ENCODE measurements at places on chromosomes 11 and 22.

GRCh38 chr22:48299801-48300200 lies 1527.9 kb downstream of the BRD1 start:
- DNase-seq = no peak

GRCh38 chr11:120908461-120909181 lies 115.3 kb upstream of the TBCEL start:
- DNase-seq = no peak

GRCh38 chr11:17354601-17354991 lies 3.0 kb downstream of the NCR3LG1 start:
- peak; percentile 37 for DNase-seq

- no peak for DNase-seq
These were observed 11.4 kb downstream of the UCP2 start for GRCh38 chr11:73971175-73971719.

GRCh38 chr11:82267186-82267585 lies 466.5 kb downstream of the FAM181B start:
- no peak for DNase-seq

DNA sequence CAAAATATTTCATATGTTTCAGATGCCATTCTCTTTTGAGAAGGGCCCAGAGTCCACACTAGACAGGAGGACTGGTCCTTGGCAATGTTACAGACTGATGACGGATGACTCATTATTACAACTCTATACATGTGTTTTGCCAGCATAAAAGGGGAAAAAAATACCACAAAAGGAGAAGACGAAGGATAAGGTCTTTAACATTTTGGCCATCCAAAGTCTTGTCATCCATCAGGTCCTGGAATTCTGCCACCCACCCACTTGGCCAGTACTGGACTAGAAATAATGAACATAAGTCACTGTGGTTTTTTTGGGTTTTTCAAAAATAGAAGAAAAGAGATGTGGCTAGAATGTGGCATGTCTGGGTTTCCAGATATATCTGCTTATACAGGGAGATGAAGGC lies 57.7 kb upstream of the BDNF start:
- peak; percentile 22 for DNase-seq

DNA sequence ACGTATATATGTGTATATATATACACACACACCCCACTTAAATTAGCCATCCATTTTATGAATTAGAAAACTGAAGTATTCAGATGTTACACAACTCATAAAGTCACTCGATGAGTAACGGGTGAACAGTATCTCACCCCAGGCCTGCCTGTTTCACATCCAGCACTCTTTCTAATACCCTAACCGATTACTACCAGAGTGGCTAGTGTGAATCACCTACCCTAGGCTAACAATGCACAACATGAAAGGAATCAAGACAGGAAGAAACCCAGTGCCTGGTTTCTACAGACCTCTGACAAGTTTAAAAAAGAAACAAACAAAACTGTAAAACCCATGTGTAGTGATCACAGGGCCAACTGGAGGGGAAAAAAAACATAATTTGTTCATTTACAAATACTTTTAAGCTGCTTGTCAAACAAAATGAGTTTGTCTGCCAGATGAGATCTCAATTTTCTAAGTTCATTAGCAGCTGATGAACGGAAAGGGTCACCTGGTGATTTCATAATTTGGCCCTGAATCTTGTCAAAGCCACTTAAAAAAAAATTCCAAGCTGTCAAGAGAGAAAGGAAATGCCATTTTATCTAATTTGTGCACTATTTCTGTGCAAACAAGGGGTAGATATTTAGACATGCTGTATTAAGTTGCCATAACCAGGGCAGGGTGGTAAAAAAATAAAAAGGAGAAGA lies 134.8 kb downstream of the LARGE1 start:
- DNase-seq = no peak

DNA sequence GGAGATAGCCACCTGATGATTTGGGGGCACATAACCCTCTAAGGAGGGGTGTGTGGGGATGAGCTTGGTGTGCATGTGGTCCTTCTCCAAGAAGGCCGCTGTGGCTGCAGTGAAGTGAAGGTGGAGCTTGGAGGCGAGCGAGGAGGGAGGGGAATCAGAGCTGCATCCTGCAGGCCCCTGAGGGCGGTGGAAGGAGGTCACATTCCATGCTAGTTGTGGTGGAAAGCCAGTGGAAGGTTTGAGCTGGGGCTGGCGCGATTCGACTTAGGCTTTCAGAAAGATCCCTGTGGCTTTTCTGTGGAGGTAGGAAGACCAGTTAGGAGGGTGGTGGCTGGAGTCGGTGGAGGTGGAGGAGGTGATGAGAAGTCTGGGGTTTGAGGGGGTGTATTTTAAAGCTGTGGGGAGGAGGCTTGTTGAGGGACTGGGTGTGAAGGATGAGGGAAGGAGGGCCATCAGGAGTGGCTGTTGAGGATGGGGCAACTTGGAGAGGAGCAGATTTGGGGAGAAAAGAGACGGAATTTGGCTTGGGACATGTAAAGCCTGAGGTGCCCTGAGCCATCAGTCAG lies 62.0 kb downstream of the TBC1D22A start:
- DNase-seq = no peak

DNA sequence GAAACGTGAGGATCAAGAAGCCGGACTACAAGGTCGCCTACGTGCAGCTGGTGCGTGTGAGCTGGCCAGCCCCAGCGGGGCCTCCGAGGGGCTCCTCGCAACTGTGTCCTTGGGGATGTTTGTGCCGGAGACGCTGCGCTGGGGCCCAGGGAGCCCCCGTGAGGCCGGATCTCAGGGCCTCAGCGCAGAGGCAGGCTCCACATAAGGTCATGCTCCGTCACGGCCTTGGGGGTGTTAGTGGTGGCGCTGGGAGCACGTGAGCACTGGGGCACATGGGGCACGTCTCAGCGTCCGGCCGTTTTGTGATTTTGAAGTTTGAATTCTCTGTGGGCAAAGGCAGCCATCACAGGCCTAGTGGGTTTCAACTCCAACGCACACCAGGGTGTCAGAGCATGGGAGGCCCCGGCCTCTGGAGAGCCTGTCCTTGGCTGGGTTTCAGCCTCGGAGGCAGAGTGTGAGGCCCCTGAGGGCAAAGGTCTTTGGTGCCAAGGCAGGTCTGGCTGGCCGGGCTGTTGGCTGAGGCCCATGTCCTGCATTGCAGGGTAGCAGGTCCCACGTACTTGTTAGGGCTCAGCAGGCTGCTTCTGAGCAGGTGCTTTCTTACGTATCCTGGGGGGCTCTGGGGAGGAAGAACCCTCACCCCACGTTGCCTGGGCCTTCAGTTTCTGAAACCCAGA lies 5.8 kb downstream of the MRPL23 start:
- no peak for DNase-seq

- no peak for DNase-seq
These were observed 727.1 kb downstream of the METTL15 start for GRCh38 chr11:28835317-28835716.

DNA sequence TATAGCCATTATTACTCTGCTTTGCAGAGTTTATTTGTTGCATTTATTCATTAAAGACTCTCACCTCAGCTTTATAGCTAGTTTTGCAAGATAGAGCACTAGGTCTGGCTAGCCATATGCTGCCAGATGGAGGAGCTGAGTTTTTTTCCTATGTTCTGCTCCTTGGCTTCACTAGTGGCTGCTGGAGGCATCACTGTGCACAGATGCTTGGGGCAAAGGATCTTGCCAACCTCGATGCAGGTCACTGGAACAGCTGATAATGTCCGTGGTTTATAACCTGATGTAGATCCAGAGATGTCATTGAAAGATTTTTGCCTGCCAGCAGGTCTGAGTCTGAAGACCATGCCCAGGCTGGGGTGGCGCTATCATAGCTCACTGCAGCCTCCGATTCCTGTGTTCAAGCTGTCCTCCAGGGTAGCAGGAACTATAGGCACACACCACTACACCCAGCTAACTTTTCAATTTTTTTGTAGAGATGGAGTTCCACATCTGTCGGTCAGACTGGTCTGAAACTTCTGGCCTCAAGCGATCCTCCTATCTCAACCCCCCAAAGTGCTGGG lies 63.2 kb downstream of the PACS1 start:
- DNase-seq = no peak

GRCh38 chr22:38900677-38901076 lies 28.7 kb upstream of the CBX6 start:
- DNase-seq = no peak

DNA sequence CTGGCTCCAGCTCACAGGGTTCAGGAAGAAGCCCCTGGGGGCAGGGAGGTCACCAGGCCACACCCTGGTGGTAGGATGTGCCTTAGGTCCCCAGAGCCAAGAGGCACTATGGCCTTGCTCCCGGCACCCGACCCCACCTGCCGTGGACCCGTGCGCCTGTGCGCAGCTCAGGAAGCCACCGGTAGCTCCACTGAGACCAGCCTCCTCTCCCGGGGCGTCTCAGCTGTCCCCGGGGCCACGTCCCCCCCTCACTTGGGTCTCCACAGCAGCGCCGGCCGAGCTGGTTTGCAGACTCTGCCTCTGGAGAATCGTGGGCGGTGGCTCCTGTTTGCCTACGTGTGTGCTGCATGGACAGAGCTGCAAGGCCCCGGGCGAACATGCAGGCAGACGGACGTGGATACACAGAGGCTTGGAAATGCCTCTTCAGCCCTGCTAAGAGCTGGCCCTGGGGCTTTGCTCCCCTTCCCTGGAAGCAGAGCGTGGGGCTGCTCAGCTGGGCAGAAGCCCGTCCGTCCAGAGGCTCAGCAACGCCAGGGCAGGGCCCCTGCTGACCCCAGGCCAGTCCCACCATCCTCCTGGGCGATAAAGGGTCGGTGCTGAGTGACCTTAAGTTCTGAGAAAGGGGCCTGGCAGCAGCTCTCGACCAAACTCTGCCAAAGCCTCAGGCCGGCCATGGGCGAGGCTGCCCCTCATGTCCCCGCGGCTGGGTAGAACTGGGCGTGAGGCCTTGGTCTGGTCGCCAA lies 15.3 kb upstream of the MUC5B start:
- DNase-seq = peak; percentile 11

- DNase-seq = no peak
These were observed 18.4 kb upstream of the ST3GAL4 start for GRCh38 chr11:126337126-126337473.

DNA sequence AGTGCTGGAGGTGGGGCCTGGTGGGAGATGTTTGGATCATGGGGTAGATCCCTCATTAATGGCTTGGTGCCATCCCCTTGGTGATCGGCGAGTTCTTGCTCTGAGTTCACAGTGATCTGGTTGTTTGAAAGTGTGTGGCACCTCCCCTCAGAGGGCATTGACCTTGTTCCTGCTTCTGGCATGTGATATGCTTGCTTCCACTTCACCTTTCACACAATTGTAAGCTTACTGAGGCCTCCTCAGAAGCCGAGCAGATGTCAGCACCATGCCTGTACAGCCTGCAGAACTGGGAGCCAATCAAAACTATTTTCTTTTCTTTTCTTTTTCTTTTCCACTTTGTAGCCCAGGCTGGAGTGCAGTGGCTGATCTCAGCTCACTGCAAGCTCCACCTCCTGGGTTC lies 11.0 kb upstream of the CATSPER1 start:
- no peak for DNase-seq

- no peak for DNase-seq
These were observed 344.7 kb upstream of the NCAM1 start for GRCh38 chr11:112616327-112617097.

GRCh38 chr11:2461956-2462542 lies 17.2 kb downstream of the KCNQ1 start:
- DNase-seq = no peak

DNA sequence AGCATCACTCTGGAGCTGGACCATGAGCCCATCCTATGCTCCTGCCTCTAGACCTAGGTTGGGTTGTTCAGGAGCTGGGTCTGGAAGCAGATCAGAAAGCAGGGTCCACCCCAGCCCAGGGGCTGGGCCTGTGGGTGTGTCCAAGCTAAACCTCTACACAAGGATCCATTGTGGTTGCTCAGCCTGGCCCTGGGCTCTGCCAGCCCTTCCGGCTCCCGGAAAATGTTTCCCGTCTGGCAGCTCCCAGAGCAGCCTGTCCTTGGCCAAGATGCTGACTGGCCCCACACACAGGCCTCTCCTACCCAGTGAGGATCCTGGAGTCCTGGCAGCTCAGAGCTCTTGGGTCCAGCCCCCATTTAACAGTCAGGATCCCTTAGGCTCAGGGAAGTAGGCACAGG lies 35.3 kb upstream of the FCHSD2 start:
- DNase-seq = peak; percentile 82

Data from femur (tissue), 1 donor.